ENCODE measurements at places on chromosomes 3 and 15.

DNA sequence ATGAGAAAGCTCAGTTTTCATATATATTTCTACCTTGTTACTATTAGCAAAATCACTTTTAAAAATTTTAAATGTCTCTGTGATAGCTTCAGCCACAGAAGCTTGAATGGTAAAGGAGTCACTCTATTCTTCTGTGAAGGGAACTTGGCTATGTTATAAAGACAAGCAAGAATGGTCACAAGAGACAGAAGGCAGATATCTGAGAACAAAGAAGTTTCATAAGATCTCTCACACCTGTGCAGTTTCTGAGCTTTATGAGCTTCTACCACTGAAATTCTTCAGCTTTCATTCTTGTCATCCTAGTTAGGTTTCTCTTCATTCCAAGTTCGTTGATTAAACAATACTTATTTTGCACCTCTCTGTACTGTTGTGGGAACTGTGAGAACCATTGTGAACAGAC, 853.4 kb downstream of the IGSF11 start:
- no peaks in the 10 kb centered on the region for H3K36me3 ChIP-seq
- no peaks in the 10 kb centered on the region for H3K4me1 ChIP-seq
- no peak overlapping the region for H3K4me3 ChIP-seq
- H3K27me3 ChIP-seq: no peaks in the 10 kb centered on the region
- H3K27ac ChIP-seq: no peak overlapping the region

DNA sequence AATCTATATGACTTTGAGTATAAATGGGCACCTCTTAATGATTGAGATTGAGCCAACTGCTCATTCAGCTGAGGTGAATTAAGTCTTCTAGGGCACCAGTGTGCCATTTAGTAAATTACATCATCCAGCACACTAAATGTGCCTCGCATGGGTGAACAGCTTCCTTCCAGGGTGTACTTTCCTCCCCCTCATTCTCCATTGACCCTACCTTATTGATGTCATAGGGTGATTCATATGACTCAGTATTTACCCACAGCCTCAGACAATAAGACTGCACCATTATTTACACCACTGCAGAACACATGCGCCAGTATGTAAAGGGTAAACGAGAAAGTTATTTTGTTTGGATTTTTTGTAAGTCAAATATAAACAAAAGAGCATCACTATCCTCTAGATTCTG, 185.2 kb upstream of the ARL6 start:
- no peak overlapping the region for H3K27ac ChIP-seq
- H3K27me3 ChIP-seq: no peaks in the 10 kb centered on the region
- ATAC-seq: no peak
- no peaks in the 10 kb centered on the region for H3K4me1 ChIP-seq

DNA sequence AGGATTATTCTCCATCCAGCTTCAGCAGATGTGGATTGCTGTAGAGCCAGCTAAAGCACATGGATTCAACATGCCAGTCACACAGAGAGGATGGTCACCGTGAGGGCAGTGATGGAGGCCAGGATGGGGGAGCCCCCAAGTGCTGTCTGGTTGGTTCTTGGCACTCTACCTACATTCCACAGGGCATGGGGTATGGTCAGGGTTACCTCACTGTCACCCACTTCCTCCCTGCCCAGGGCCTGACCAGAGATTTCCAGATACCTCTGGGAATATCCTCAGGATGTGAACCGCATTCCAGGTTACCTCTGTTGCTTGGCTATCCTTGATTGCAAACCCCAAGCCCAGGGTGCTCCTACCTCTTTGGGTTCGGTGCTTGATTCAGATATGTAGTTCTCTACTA, 147.3 kb upstream of the TRIM42 start:
- no peak overlapping the region for H3K27ac ChIP-seq
- no peak overlapping the region for H3K4me3 ChIP-seq
- H3K4me1 ChIP-seq: no peaks in the 10 kb centered on the region

DNA sequence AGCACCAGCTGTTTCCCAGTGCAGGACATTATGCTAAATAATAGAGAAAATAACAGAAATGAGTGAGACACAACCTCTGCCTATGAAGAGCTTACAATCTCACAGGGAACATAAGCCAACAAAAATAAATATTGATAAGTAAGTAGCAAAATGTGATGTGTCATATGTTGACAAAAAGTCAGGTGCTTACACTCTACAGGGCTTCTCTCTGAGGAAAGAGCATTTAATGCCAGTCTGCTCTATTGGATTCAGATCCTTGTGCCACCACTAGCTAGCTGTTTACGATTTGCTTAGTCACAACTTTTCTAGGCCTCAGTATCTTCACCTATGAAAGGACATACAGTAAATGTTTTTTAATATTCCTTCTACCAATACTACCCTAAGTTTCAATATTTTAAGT, 500.9 kb upstream of the NAALADL2 start:
- no peaks in the 10 kb centered on the region for H3K36me3 ChIP-seq
- ATAC-seq: no peak
- H3K4me1 ChIP-seq: no peaks in the 10 kb centered on the region
- no peak overlapping the region for H3K4me3 ChIP-seq

- peaks cover 62% of the 10 kb centered on the region for H3K4me1 ChIP-seq
- peak overlapping the region; percentile 95 for H3K27ac ChIP-seq
- H3K27me3 ChIP-seq: no peaks in the 10 kb centered on the region
- ATAC-seq: peak; percentile 88
Measured at GRCh38 chr15:73982222-73982962, 9.7 kb downstream of the STOML1 start.

DNA sequence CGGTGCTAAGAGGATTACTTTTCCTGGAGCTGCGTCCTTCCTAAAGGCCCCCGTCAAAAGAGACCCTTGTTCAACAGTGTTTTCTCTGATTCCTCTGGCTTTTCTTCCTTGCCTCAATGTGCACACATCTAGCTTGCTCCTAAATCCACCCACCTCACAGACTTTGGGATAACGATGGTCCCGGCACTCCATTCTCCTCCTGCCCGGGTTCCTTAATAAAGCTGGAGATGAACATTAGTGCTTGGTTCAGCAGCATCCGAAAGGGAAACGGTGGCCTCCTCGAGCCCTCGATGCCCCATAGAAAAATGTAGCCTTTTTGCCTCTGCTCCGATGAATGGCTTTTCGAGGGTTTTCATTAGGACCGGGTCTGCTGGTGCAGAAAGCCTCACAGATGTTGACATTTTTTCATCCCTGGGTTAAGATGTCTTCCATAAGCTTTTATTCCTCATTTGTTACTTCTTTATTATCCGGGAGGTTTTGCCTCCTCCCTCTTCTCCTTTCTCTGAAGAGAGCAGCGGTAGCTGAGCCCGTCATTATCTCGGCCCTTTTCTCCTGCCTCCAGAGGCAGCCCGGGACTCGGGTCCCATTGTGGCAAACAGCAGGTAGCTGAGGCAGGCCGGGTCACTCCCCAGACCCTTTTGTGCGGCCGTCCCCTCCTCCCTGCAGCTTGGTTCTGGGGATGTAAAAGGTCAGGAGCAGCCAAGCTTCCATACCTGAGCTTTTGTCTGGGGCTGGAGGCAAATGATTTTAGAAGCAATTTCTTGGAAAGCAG, 64.6 kb downstream of the CPN2 start:
- H3K27ac ChIP-seq: no peak overlapping the region
- no peak for ATAC-seq
- H3K27me3 ChIP-seq: no peaks in the 10 kb centered on the region
- H3K4me1 ChIP-seq: no peaks in the 10 kb centered on the region
- no peaks in the 10 kb centered on the region for H3K36me3 ChIP-seq
- H3K4me3 ChIP-seq: no peak overlapping the region

DNA sequence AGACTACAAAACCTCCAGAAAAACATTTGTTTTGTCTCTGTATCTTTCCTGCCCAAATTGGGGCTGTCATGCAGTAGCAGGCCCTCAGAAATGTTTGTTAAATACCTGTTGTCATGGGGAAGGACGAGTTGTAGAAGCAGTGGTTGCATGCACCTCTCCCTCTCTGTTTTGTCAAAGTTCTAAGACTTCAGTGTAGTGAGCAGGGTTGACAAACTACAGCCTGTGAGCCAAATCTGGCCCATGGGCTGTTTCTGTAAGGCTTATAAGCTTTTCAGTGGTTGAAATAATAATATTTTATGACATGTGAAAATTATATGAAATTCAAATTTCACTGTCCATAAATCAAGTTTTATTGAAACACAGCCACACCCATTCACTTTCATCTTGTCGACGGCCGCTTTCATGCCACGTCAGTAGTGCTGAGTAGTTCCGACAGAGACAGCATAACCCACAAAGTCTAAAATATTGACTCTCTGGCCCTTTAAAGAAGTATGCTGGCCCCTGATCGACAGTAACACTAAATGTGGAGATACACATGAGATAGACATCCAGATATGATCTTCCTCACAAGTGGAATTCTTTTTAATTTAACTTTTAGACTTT, 102.9 kb downstream of the PDZRN3 start:
- H3K4me1 ChIP-seq: peaks cover 26% of the 10 kb centered on the region
- no peak for ATAC-seq
- H3K27me3 ChIP-seq: no peaks in the 10 kb centered on the region
- peak overlapping the region; percentile 50 for H3K4me3 ChIP-seq
- no peaks in the 10 kb centered on the region for H3K36me3 ChIP-seq

- no peaks in the 10 kb centered on the region for H3K4me1 ChIP-seq
- no peak for ATAC-seq
- H3K27me3 ChIP-seq: no peaks in the 10 kb centered on the region
- no peak overlapping the region for H3K27ac ChIP-seq
- H3K36me3 ChIP-seq: no peaks in the 10 kb centered on the region
- H3K4me3 ChIP-seq: no peak overlapping the region
Measured at GRCh38 chr3:161212171-161212771, 8.8 kb upstream of the NMD3 start.

DNA sequence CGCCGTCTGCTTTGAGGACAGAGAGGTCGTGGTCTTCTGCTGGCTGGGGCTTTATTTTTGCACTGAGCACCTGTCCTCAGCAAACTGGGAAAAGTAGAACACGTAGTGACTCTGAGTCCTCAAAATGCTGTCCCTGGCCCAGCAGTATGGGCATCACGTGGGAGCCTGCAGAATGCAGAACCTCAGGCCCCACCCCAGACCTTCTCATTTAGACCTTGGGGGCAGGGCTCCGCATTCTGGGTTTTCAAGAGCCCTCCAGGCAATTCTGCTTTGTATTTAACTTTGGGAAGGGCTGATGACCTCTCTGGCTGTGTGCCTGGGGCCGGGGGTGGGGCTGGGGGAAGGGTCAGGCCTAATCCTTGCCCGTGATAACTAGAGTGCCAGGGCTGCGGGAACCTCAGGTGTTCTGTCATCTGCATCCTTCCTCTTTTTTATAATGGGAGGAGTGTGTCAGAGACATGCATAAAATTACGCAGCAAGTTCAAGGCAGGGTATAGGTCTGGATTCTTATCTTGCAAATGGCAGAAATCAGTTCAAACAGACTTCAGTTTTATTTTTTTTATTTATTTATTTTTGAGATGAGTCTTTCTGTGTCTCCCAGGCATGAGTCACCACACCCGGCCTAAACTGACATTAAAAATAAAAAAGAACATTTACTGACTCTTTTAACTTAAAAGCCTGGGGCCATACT, 11.1 kb downstream of the SLC6A6 start:
- ATAC-seq: no peak
- H3K36me3 ChIP-seq: peaks cover 35% of the 10 kb centered on the region
- no peak overlapping the region for H3K4me3 ChIP-seq

- peaks cover 4% of the 10 kb centered on the region for H3K4me1 ChIP-seq
- no peaks in the 10 kb centered on the region for H3K36me3 ChIP-seq
- H3K4me3 ChIP-seq: no peak overlapping the region
- no peak overlapping the region for H3K27ac ChIP-seq
- ATAC-seq: no peak
- H3K27me3 ChIP-seq: no peaks in the 10 kb centered on the region
Measured at GRCh38 chr15:78146425-78147154, 2.6 kb upstream of the IDH3A start.

GRCh38 chr15:51425517-51426040, 84.1 kb downstream of the GLDN start:
- no peaks in the 10 kb centered on the region for H3K27me3 ChIP-seq
- H3K4me3 ChIP-seq: no peak overlapping the region
- no peaks in the 10 kb centered on the region for H3K36me3 ChIP-seq
- H3K4me1 ChIP-seq: no peaks in the 10 kb centered on the region
- no peak for ATAC-seq
- H3K27ac ChIP-seq: no peak overlapping the region

DNA sequence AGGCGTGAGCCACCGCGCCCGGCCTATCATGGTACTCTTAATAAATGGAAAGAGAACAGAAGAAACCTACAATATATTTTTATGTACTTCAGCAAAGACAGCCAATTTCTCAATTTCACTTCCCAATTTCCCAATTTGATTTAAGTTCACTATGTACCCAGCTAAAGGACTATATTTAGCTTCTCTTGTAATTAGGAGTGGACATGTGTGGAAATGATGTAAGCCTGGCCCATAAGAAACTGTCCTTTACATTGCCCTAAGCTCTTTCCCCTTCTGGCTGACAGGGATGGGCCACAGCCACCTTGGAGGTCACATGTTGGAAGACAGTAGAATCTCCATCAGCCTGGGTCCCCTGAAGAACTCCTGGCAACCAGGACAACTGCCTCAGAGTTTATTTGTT, 6.2 kb downstream of the TMEM39A start:
- H3K36me3 ChIP-seq: peaks cover 98% of the 10 kb centered on the region
- peaks cover 4% of the 10 kb centered on the region for H3K4me1 ChIP-seq
- H3K27me3 ChIP-seq: no peaks in the 10 kb centered on the region
- H3K4me3 ChIP-seq: no peak overlapping the region

DNA sequence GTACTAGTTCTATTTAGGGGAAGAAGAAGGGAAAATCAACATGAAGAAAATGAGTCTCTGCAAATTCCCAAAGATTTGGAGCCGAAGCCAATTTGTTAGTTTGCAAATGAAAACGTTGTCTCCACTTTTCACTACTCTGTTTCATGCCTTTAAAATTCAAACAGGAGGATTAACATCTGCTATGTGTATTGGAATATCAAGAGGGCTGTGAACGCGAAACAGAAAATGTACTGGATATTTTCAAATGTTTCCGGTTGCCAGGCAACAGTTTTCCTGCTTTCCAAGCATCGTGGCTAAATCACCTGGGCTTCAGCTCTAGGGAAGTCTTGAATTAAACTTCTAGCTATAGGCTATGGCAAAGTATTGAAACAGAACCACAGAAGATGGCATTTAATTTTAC, 172.8 kb downstream of the KCNMB2 start:
- H3K4me1 ChIP-seq: peaks cover 4% of the 10 kb centered on the region
- no peak overlapping the region for H3K4me3 ChIP-seq
- no peak overlapping the region for H3K27ac ChIP-seq
- H3K27me3 ChIP-seq: no peaks in the 10 kb centered on the region
- no peaks in the 10 kb centered on the region for H3K36me3 ChIP-seq

GRCh38 chr3:65955792-65956477, 82.8 kb downstream of the MAGI1 start:
- H3K4me1 ChIP-seq: peaks cover 3% of the 10 kb centered on the region
- H3K27me3 ChIP-seq: no peaks in the 10 kb centered on the region
- H3K27ac ChIP-seq: no peak overlapping the region
- ATAC-seq: no peak
- no peaks in the 10 kb centered on the region for H3K36me3 ChIP-seq
- H3K4me3 ChIP-seq: no peak overlapping the region
